Stimulated activated CD8-positive, alpha-beta memory T cell treated with anti-CD3 and anti-CD28 coated beads, Interleukin-4, amount 100 ng/mL, for 1 hour (primary cell): ENCODE measurements at places on chromosomes 16 and 17.

DNA sequence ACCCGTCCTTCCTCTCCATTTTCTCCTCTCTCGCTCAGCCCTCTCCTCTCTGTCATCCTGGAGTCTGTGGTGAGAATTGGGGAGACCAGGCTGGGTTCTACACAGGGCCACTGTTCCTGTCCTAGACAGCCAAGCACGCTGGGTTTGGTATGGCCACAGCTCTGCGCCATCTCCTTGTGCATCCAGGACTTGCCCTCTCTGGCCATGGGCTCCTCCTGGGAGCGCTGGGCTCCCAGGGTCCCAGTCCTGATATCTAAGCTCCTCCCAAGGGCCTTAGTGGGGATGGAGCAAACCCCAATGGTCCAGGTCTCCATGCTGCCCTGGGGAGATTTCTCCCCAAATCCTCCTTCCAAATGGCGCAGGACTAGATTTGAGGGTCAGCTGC lies 27.2 kb upstream of the ITGA3 start:
- no peak for DNase-seq

DNA sequence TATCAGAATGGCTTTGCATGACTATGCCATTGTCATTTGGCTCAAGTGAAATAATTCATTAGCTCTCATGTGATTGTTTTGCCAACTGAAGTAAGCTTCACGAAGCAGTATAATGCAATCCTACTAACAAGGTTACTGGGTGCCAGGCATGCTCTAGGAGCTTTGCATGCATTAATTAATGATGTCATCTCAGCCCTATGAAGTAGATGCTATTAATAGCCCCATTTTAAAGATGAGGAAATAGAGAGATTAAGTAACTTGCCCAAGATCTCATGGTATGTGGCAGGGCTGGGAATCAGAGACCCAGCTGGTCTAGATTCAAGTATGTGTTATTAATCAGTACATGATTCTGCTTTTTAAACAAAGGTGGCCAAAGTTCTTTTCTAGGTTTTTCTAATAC lies 14.1 kb downstream of the KRT39 start:
- DNase-seq: no peak

DNA sequence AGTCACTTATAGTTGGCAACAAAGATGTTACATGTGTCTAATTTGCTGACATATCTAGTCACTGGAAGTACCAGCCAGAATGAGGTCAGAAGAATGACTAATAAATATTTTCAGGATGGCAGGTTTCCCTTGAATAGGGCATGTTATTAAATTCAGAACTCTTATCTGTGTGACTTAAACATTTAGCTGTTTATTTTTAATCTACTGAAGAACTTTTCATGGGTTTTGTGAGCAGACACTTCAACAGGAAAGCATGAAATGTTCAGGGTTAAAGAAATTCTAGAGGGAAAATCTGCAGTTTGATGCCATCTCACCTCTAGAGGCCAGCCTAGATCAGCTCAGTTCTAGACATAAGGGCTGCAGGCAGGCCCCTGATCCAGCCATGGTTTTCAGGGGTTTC lies 13.2 kb downstream of the JPT2 start:
- no peak for DNase-seq

DNA sequence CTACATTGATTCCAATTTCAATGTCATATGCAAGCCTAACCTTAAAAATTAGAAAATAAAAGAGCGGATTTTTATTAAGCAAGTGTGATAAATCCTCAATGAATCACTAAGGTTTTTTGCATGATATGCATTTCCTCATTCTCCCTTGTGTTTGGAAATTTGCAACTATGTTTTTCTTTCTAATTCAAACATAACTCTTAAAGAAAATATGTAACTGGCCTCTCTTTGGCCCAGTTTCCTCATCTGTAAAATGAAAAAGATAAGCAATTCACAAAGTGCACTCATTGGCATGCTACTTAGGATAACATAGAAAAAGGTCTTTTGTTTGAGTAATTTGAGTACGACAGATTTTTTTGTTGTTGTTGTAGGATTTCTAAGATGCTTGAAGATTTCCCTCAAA lies 295.5 kb downstream of the CDH11 start:
- no peak for DNase-seq

GRCh38 chr17:63480192-63480784 lies 3.4 kb downstream of the ACE start:
- no peak for DNase-seq

- no peak for DNase-seq
These were observed 6.8 kb downstream of the MYO1D start for GRCh38 chr17:32870027-32870670.

- DNase-seq: no peak
These were observed 1.5 kb downstream of the ASB16 start for GRCh38 chr17:44171931-44172455.

GRCh38 chr17:50304781-50305404 lies 30.6 kb downstream of the TMEM92 start:
- DNase-seq: no peak

GRCh38 chr16:1010815-1011214 lies 29.2 kb downstream of the SOX8 start:
- no peak for DNase-seq
